CMK (cell line): ENCODE measurements at places on chromosomes 11 and 22.

- DNase-seq: no peak
These were observed 34.6 kb downstream of the PTPRJ start for GRCh38 chr11:48014917-48015316.

GRCh38 chr11:119130662-119131061, 9.3 kb downstream of the HINFP start:
- DNase-seq: no peak

DNA sequence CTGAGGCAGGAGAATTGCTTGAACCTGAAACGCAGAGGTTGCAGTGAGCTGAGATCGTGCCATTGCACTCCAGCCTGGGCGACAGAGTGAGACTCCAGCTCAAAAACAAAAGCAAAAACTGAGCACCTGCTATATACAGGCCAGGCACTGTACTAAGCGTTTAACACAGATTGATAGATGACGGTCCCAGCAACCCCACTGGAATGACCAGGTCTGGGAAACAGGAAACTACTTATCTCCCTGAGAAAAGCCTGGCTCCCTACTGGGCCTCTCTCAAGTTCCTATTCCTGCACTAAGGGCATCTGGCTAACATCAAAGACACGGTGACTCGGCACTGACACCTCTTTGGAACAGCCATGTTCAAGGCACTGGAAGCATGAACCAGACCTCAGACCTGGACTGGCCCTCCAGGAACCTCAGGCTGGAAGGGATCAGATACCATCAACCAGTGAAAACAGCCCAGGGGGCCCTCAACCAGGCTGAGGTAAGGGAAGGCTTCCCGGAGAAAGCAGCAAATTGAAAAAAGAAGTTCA, 16.6 kb downstream of the ARAP1 start:
- DNase-seq: no peak

DNA sequence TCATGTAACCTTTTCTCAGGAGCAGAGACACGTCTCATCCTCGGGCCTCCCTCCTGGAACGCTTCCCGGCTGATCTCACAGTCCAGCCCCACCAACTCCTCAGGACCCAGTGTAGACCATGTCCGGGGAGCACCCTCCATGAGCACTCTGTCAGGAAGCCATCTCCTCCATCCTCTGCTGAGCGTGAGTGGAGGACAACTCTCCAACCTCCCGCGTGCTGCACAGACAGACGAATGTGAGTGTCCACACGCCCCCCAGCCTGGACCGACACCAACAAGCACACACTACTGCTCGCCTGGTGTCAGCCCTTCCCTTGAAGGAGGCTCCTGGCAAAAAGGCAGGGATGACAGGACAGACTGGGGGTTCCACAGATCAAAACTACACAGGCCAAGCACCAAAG, 86.6 kb downstream of the SHANK2 start:
- DNase-seq: no peak

- DNase-seq: no peak
These were observed 268.2 kb downstream of the FAM181B start for GRCh38 chr11:82465481-82465880.

- no peak for DNase-seq
These were observed 1.3 kb downstream of the OR52D1 start for GRCh38 chr11:5489576-5490357.

DNA sequence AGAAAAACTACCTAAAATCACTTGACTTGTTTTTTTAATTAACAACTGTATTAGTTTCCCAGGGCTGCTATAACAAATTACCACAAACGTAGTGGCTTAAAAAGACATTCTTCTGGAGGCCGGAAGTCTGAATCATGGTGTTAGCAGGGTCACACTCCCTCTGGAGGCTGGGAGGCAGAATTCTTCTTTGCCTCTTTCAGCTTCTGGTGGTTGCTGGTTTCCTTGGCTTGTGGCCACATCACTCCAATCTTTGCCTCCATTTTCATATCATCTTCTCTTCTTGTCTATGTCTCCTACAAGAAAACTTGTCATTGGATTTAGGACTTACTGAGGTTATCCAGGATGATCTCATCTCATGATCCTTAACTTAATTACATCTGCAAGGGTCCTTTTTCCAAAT, 7.4 kb upstream of the INCENP start:
- no peak for DNase-seq

DNA sequence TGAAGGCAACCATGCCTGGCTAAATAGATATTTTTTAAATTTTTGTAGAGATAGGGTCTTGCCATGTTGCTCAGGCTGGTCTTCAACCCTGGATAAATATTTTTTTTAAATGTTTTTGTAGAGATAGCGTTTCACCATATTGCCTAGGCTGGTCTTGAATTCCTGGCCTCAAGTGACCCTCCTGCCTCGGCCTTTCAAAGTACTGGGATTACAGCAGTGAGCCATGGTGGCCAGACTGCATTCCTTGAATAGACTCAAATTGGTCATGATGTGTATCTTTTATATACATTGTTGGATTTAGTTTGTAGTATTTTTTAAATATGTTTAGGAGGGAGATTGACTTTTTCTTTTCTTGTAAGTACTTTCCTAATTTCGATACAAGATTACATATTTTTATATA, 325.7 kb upstream of the C11orf87 start:
- no peak for DNase-seq

GRCh38 chr11:2091786-2092463, 47.3 kb downstream of the IGF2 start:
- no peak for DNase-seq

DNA sequence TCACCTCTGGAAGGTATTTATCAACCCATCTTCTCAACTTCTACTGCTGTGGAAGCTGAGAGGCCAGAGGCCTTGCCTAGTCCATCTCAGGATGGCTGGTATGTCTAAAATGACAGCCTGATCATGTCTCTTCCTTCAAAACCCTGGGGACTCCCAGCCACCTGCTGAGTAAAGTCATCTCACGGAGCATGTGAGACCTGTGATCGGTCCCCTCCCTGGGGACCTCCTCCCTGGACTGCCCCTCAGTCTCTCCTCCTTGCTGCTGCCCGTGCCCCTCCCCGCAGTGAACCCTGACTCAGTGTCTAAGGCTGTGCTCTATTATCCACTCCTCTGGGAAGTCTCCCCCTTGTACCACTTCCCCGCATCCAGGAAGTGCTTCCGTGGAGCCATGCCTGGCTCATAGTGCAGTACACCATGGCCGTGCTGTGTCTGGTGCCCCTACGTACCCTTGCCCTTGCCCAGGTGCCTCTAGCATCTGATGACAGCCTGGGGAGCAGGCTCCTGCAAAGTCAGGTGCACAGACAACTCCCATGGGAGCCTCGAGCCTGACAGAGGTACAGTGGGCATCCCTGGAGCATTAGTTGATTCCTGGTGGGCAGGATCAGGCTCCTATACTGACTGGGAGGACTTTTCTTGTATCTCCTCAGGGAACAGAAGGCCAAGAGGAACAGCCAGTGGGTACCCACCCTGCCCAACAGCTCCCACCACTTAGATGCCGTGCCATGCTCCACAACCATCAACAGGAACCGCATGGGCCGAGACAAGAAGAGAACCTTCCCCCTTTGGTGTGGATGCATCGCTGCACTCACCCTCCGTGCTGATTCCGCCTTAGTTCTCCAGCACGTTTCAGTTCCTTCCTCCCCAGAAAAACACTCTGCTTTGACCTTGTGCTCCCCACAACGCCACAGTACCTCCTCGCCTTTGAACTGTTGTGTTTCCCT, 13.8 kb downstream of the SMARCB1 start:
- DNase-seq: no peak

DNA sequence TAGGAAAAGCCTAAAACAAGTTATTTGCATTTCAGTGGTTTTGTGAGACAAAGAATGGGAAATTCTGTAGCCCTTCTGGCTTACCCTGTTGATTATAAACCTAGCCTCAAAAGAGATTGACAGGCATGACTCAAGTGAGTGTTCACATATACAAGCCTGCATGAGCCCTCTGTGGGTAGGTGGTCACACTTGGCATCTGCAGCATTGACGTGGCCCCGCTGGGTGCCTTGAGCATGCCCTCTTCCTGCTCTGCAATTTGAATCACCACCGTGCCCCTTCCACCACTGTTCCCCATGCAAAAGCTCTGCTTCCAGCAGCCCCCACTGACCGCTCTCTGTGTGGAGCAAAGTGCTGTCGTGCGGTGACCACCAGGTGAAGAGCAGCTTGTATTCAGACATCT, 21.0 kb upstream of the ADSL start:
- DNase-seq: no peak
